ENCODE measurements at places on chromosomes 16 and 17. TPM values are rescaled to one million over a fixed set of nuclear protein-coding genes. Genes with fewer than 3 reads are reported as not detected.

NEUROD2 gene
- total RNA-seq: not detected

PPM1E gene
- total RNA-seq: 0.47 TPM

SMTNL2 gene
- not detected for total RNA-seq

ITGAD gene
- not detected for total RNA-seq

TCAP gene
- 1.00 TPM for total RNA-seq

TMEM235 gene
- not detected for total RNA-seq

KRT40 gene
- total RNA-seq: not detected

TP53TG3B gene
- 1.8 TPM for total RNA-seq

RBFOX1 gene
- not detected for total RNA-seq

ATP2A1 gene
- not detected for total RNA-seq

HS3ST3A1 gene
- total RNA-seq: 187 TPM

All from HT1080 (cell line).